ENCODE measurements at places on chromosomes 6 and 20.

DNA sequence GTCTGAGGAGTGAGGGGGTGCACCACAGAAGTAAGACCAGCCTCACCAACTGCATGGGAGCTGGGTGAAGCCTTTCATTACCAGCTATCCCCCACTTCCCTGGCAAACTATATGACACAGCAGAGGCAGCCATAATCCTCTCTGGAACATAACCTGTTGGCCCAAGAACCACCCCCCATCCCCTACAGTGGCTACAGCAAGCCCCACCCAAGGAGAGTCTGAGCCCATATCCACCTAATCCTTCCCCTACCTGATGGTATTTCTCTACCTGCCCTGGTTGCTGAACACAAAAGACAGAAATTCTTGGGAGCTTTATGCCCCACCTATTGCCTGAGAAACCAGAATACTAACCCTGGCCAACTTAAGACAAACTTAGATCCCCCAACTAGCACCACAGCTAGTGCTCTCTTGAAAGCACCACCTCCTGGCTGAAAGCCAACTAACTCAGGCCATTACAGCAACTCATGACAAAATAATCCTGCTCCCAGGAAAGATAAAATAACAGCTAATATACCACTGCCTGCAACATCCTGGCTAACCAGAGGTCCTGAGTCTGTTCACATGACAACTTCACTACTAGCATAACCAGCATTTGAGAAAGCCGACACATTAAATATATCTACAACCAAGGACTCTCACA lies 11.2 kb downstream of the RNGTT start:
- DNase-seq: no peak

DNA sequence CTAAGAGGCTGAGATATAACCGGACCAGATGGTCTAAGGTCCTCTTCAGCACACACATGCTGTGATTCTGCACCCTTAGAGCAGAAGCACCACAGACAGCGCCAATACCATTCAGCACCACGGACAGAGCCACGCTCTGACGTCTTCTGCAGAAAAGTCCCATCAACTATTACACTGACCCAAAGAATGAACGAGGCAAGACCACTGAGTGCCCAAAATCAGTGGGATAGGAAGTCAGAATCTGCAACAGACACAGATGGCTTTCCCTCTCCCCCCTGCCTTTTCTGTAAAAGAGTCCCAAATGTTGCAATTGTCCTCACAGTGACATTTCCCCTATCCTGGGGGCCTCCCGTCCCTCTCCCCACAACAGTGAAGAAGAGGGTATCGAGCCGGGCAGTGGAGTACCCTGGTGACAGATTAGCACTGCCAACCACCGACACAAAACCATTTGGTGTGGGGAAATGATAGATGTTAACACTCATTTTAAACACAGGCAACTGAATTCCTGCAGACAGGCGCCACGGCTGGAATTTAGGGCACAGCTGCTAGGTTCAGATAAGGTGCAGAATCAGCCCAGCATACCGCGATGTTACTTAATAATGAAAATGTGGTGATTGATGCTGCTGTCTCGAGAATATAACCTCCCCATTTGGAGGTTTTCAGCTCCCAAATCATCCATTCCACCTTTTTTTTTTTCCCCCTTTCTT lies 66.6 kb upstream of the CTNNBL1 start:
- DNase-seq: peak; percentile 2

DNA sequence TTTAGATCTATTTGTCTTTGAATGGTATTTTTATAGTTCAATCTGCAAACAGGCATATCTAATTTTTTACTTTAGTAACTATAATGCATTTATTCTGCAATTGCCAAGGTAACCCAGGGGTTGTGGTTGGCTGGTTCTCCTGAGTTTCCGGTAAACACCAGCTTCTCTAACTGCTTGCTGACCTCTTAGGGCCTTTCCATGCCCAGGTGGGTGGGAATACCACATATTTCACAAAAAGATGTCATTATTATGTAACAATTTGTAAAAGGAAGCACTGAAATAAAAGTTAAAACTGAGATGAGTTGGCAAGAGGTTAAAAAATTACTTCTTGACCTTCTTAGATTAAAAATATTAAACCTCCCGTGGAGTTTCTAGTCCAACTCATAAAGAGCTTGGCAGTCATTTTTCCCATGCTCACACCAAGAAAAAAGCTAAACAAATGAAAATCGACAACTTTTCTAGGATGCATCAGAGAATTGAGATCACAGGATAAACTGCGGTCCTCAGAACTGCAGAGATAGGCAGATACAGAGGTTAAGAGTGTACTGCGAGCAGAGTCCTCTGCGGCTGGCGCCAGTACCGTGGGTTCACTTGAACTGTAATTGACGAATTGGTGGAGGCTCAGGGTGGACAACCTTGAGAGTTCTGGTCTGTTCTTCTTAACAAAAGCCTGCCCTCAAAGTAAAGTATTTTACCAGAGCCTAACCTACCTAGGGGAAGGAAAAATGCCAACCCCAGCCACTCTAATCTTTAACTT lies 2.2 kb upstream of the VNN1 start:
- no peak for DNase-seq

GRCh38 chr20:3929713-3930060 lies 40.5 kb downstream of the PANK2 start:
- no peak for DNase-seq

DNA sequence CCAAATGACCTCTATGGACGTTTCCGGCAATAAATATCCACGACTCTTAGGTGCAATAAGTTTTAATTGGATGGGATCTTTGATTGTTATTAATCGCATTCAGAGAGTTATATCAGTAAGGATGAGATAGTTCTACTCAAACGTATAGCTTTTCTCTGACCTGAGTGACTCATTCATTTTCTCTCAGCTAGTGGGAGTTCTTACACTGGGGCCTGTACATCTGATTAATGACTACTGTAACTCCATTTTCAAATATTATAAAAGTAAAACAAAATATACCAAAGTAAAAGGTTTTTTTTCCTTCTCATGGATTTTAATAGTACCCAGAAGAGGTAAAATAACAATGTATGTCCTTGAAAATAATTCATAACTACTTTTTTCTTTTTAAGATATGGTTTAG lies 41.1 kb upstream of the SAMD5 start:
- no peak for DNase-seq

- no peak for DNase-seq
Observed at GRCh38 chr6:162026843-162027242, 700.7 kb downstream of the PRKN start.

DNA sequence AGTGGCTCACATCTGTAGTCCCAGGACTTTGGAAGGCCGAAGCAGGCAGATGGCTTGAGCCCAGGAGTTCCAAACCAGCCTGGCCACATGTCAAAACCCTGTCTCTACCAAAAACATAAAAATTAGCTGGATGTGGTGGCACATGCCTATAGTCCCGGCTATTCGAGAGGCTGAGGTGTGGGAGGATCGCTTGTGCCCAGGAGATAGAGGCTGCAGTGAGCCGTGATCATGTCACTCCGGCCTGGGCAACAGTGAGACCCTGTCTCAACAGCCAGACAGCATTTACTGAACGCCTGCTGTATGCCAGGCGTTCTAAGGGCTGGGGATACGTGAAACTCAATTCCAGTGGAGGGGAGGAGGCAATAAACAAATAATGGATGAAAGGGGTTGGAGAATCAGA lies 69.9 kb downstream of the ATP9A start:
- no peak for DNase-seq

GRCh38 chr20:63465380-63466249 lies 6.8 kb downstream of the KCNQ2 start:
- no peak for DNase-seq
